Gastrocnemius medialis (tissue), 4 donors: ENCODE measurements at places on chromosomes 7 and 10. TPM values are rescaled to one million over a fixed set of nuclear protein-coding genes. Genes with fewer than 3 reads are reported as not detected.

GRCh38 chr10:18438361-18439126, 212.8 kb downstream of the NSUN6 start:
- DNase-seq: no peak

GRCh38 chr7:47217570-47218360, 364.1 kb downstream of the TNS3 start:
- no peak for DNase-seq

PDE1C gene
- 0.49 TPM for total RNA-seq

GRCh38 chr7:134587750-134588149, 38.8 kb downstream of the AKR1B15 start:
- DNase-seq: no peak

- DNase-seq: no peak
These were observed 431.2 kb upstream of the IGFBP3 start for GRCh38 chr7:46352004-46352954.

DNA sequence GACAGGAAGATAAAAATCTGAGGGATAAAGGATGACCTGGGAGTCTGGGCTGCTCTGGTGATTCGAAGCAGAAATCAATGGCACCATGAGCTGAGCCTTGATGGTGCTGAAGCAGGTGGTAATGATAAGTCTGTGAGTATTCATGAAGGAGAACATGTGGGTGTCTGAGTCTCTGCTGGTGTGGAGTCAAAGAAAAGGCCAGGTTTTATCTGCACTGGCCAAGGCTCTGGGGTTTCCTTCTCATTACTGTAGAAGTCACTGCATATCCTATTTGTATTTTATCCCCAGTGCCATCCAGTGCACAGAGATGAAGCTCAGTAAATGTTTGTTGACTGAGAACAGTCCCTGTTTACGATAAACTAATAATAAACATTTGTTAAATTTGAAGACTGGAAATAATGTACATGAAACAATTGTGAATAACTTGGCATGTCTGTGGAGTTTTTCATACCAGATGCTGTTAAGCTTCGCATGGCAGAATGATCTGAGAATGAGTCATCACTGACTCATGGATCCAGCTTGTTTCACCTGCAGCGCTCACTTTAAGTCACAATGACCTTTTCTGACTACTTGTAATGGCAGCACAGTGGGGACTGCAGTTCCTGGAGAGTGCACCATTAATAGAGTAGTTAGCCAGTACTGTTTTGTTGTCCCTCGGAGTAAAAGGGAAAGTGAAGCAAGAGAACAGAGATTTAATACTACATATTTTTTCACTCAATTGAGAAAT, 538.5 kb downstream of the HTR7 start:
- no peak for DNase-seq

GRM3 gene
- not detected for total RNA-seq

LIPJ gene
- total RNA-seq: not detected

GRCh38 chr10:131723297-131724168, 177.3 kb upstream of the PPP2R2D start:
- DNase-seq: no peak

DNA sequence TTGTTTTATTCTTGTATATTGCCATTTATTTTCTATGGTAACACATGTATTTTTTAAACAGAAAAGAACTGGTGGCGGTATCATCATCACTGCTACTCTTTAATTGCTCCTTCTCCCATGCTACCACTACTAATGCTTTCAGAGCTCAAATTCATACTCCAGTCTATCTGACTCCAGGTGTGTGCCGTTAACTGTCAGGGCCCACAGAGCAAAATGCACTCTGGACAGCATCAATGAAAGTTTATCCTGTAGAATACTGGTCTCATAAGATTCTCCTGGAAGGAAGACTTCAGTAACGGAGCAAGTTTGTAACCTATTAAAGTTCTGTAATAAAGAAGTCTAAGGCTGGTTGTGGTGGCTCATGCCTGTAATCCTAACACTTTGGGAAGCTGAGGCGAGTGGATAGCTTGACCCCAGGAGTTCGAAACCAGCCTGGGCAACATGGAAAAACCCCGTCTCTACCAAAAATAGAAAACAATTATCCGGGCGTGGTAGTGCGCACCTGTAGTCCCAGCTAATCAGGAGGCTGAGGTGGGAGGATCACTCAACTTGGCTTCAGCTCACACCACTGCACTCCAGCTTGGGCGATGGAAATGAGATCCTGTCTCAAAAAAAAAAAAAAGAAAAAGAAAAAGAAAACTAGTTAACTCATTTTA, 18.4 kb downstream of the ZNRF2 start:
- no peak for DNase-seq

DNA sequence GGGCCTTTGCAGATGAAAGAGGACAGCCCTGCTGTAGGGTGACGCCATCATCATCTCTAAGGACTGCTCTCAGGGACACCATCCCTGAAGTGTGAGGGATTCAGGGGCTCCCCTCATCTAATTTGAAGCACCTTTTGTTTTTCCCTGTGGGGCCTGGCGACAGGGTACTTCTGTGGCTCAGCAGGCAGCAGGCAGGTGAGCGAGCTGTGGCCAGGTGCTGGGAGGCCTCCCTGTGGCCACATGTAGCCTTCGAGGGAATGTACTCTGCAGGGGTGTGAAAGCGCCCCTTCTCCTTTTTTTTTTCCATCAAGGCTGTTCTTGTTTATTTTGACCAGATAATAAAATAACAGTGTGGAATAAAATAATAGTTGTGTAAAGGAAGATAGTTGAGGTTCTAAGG, 118.2 kb upstream of the DPP6 start:
- no peak for DNase-seq

HECW1 gene
- total RNA-seq: 3.9 TPM

WDFY4 gene
- 0.94 TPM for total RNA-seq
